Forelimb muscle (tissue), 1 donor: ENCODE measurements at places on chromosomes 2 and 18. TPM values are rescaled to one million over a fixed set of nuclear protein-coding genes. Genes with fewer than 3 reads are reported as not detected.

- DNase-seq = no peak
Observed at GRCh38 chr18:42351455-42351854, 396.4 kb downstream of the PIK3C3 start.

TBR1 gene
- polyA plus RNA-seq = not detected

ALK gene
- polyA plus RNA-seq = 0.03 TPM

GRCh38 chr2:141707486-141707885 lies 423.3 kb downstream of the LRP1B start:
- DNase-seq = no peak

PAX8 gene
- polyA plus RNA-seq = 1.9 TPM

MTCL1 gene
- 33.0 TPM for polyA plus RNA-seq

GRCh38 chr18:75880925-75881504 lies 453.5 kb upstream of the SMIM21 start:
- no peak for DNase-seq

- DNase-seq = no peak
Observed at GRCh38 chr2:82224301-82224940, 1919.9 kb upstream of the LRRTM1 start.

DNA sequence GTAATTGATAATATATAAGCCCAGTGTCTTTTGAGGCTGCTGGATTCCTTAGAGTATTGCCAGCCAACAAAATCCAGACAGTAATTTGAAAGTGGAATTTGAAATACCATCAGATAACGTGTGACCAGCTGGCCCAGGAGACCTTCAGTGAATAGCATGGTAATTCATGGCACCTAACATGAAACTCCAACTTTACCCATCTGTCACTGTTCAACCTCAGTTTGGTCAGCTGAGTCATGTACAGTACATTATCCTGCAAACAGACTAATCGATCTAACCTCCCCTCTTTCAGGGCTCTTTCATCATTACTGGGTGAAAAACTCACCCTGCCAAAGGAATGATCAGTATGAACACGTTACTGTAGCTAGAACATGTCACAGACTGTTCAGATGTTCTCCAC lies 230.6 kb downstream of the DOK6 start:
- no peak for DNase-seq

TTC21B gene
- polyA plus RNA-seq = 20.1 TPM
